ENCODE measurements at places on chromosomes 5 and 9.

DNA sequence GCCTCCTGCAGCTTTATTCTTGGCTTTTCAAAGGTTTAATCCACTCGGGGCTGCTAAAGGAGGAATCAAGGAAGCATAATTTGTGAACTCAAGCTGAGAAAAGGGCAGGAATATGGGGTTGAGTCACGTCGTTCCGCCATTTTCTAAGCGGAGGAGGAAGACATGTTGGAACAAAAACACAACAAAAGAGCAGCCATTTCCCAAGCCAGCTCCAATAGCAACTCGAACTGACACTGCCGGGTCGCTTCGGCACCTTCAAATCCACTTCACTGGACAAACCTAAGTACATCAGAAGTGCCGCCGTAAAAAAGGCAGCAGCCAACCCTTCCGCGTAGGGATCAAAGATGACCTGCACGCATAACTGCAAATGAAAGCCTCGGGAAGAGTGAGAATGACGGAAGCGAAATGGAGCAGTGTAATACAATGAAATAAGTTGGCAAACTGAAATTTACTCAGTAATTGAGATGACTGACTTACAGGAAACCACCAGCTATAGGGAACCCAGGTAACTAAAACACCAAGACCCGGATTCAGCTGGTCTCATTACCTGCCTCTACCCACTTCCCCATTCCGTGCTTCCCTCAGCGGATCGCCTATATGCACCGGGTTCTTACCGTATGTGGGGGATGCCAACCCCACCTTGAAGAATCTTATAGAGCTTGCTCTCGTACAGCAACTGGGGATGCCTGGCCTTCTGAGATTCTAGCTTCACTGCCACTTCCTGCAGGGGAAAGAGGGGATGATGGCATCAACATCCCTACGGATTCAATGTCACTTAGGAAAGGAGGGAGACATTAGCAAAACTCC lies 1.6 kb downstream of the CSNK1A1 start:
- peaks cover 64% of the 10 kb centered on the region for H3K36me3 ChIP-seq
- peak overlapping the region; percentile 95 for H3K27ac ChIP-seq
- peak overlapping the region; percentile 93 for H3K4me3 ChIP-seq
- peak; percentile 49 for DNase-seq
- H3K4me1 ChIP-seq: peaks cover 43% of the 10 kb centered on the region

DNA sequence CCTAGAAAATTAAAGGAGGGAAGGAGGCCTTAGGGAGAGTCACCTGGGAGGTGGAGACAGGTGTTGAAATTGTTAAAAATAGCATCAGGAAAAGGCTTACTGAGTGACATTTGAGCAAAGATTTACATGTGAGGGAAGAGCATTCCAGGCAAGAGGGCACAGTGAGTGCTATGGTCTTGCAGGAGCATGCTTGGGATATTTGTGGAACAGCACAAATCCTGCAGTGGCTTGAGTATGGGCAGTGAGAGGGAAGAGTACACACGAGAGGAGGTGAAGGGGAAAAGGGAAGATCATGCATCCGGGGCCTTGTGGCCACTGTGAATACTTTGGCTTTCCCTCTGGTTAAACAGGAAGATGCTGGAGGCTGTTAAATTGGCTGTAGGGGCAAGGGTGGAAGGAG lies 36.6 kb downstream of the ACER2 start:
- H3K27ac ChIP-seq: no peak overlapping the region
- peaks cover 19% of the 10 kb centered on the region for H3K4me1 ChIP-seq
- no peak overlapping the region for H3K4me3 ChIP-seq
- no peaks in the 10 kb centered on the region for H3K27me3 ChIP-seq
- no peaks in the 10 kb centered on the region for H3K36me3 ChIP-seq

- no peak for DNase-seq
- H3K27ac ChIP-seq: no peak overlapping the region
- peak overlapping the region; percentile 33 for H3K4me3 ChIP-seq
- no peaks in the 10 kb centered on the region for H3K36me3 ChIP-seq
- peaks cover 60% of the 10 kb centered on the region for H3K27me3 ChIP-seq
These were observed 538 bp upstream of the ARHGEF28 start for GRCh38 chr5:73625372-73625943.

- no peak overlapping the region for H3K27ac ChIP-seq
- H3K4me1 ChIP-seq: no peaks in the 10 kb centered on the region
- H3K27me3 ChIP-seq: no peaks in the 10 kb centered on the region
- H3K4me3 ChIP-seq: no peak overlapping the region
- H3K36me3 ChIP-seq: no peaks in the 10 kb centered on the region
These were observed 133.0 kb downstream of the ENC1 start for GRCh38 chr5:74507370-74508005.

DNA sequence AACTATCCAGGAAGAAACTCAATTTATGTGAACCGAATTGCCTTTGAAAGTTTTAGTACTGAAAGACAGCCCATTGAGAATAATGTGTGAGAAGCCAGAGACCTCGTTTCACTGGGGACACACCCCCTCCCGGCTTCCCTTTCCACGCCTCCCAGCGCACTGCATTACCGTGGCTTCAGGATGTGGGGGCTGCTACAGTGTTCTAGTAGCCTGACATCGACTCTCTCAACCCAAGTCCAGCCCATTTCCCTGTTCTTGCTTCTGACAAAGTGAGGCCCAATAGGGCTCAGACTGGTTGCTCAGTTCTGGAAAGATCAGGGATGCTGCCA lies 3.5 kb downstream of the PAX5 start:
- peaks cover 3% of the 10 kb centered on the region for H3K36me3 ChIP-seq
- H3K4me1 ChIP-seq: peaks cover 53% of the 10 kb centered on the region
- peaks cover 94% of the 10 kb centered on the region for H3K27me3 ChIP-seq
- no peak for DNase-seq

DNA sequence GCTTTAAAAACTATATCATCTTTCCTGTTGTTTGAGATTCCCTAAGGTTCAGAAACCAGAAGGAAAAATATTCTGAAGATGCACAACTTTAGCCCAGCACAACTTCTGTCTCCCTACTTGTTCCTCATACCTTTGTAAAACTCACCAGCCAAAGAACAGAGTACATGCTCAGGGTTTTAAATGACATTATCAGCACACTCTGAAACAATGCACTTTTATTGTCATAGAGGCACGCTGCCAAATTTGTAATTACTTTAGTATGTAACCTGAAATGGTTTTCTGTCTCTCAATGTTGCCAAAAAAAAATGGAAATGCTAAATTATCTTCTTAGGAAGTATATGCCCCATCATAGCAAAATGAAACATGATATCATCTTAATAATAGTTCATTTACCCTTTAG lies 383.6 kb upstream of the CDH6 start:
- H3K4me3 ChIP-seq: no peak overlapping the region
- DNase-seq: no peak
- H3K4me1 ChIP-seq: no peaks in the 10 kb centered on the region
- H3K36me3 ChIP-seq: no peaks in the 10 kb centered on the region
- no peak overlapping the region for H3K27ac ChIP-seq

DNA sequence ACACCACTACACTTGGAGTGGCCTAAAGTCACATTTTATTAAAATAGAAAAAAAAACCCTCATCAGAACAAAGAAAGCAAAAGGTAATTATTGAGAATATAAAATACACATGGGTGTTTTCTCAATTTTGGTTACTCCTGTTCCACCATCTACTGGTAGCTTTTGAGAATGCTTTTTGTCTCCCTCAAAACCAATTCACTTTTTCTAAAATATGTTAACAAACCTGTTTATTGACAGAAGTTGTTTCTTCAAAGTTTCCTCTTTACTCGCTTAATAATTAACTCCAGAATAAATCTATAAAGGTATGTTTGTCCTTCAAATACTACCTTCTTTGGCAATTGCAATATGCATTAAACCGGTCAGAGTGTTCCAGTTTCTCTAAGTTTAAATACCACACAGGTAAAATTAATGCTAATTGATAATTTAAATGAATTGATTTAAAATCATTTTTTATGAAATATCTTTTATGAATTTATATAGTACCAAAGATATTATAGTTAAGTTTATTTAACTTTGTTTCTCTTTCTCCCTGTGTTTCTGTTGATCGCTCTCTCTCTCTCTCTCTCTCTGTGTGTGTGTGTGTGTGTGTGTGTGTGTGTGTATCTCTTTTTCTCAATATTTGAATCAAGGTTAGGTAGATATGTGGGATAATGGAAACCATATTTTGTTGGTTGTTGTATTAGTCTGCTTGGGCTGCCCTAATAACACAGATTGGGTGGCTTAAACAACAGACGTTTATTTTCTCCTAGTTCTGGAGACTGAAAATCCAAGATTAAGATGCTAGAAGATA lies 487.4 kb downstream of the PRDM9 start:
- H3K27ac ChIP-seq: no peak overlapping the region
- no peaks in the 10 kb centered on the region for H3K36me3 ChIP-seq
- no peaks in the 10 kb centered on the region for H3K4me1 ChIP-seq
- H3K4me3 ChIP-seq: no peak overlapping the region
- no peaks in the 10 kb centered on the region for H3K27me3 ChIP-seq

DNA sequence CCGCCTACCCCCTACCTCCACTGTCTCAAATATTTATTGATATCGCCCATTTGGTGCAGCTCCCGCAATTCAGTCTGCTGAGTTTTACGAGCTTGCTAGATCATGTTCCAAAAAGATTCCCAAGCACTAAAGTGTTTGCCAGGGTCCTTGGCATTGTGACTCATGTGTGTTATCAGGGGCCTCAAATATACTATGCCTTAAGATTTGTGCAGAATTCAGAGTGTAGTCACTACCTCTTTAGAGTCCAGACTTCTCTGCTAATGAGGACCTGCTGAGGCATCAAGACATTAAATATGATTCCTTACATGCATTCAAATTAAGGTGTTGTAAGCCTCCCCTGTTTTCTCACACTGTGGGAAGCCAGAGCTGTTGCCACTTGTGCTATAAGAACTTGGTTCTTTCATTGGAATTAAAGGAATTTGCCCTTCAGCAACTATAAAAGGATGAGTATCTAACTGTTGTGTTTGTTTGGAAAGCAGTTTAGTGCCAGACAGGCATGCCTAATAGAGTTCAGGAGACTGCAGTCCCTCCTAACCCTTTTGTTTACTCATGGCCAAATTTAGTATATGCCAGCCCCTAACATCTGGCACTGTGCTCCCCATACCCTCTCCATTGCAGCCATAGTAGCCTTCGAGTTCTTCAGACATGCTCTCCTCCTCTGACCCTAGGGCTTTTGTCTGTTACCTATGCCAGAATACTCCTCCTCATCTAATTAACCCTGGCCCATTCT lies 316.4 kb downstream of the NR3C1 start:
- H3K4me1 ChIP-seq: no peaks in the 10 kb centered on the region
- no peak overlapping the region for H3K4me3 ChIP-seq
- H3K36me3 ChIP-seq: no peaks in the 10 kb centered on the region
- no peak for DNase-seq
- no peaks in the 10 kb centered on the region for H3K27me3 ChIP-seq
- no peak overlapping the region for H3K27ac ChIP-seq

DNA sequence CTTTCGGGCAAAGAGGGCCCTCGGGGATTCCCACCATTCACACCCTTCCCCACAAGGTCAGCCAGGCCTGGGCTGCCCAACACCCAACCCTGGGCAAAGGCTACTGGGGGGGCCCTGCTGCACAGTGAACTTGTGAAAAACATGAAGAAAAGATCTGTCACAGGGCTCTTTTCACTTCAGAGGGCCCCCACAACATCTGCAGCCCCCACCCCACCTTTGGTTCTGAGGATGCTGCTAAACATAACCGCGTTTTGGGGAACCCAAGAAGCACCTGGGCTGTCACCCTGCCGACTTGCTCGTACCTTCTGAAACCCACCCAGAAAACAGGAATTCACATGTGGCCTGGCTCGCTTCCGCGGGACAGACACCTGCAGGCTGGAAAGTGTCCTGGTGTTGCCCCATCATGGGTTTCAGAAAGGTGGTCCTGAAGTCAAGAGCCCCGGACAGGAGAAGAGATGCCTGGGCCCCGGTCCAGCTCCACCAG lies 29.3 kb downstream of the B4GALT1 start:
- H3K27me3 ChIP-seq: no peaks in the 10 kb centered on the region
- peaks cover 46% of the 10 kb centered on the region for H3K36me3 ChIP-seq
- H3K27ac ChIP-seq: peak overlapping the region; percentile 58
- DNase-seq: no peak

DNA sequence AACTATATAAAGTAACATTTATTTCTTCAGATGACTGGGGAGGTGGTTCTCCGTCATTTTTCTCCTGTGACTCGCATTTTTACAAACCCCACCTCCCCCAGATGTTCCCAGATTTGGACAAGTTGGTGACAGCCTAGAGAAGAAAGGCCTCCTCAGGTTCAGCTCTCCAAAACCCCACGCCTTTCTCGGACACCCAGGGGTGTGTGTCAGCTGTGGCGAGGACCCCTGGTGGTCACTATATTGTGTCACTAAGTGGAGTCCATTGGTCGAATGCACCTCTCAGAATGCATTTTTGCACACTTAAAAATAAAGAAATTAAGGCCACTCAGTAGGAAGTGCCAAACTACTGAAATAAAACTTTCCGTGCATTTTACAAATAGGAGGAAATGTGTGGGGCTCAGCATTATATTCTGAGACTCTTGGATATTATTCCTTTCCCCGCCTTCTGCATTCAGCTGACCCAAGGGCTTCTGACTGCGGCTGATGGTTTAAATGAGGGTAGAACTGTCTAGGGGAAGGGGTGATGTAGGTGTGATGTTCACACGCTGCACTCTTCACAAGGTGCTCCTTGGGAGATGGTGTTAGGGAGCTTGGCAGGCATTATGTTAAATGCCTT lies 47.6 kb downstream of the ACO1 start:
- peaks cover 3% of the 10 kb centered on the region for H3K4me1 ChIP-seq
- H3K36me3 ChIP-seq: peaks cover 27% of the 10 kb centered on the region
- no peaks in the 10 kb centered on the region for H3K27me3 ChIP-seq
- peak; percentile 22 for DNase-seq
- H3K27ac ChIP-seq: no peak overlapping the region
- H3K4me3 ChIP-seq: no peak overlapping the region

- H3K4me3 ChIP-seq: no peak overlapping the region
- H3K4me1 ChIP-seq: peaks cover 15% of the 10 kb centered on the region
- no peak for DNase-seq
- no peak overlapping the region for H3K27ac ChIP-seq
- no peaks in the 10 kb centered on the region for H3K27me3 ChIP-seq
These were observed 87.6 kb downstream of the ADRB2 start for GRCh38 chr5:148913985-148914431.

DNA sequence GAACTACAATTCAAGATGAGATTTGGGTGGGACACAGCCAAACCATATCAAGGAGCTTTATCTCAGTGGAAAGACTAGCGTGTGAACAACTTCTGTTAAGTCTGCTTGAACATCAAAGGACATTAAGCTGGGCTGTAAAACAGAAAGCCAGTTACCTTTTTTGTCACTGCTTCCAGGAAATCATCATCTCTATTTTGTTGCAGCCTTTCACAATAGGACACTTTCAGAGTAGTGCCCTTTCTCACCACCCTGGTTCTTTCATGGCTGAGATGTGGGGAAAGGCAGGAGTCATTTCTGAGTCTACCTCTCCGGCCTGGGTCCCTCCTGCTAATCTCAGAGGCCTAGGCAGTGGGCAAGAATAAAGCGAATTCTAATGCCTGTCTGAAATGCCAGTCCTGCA lies 96.2 kb upstream of the PPP1R2B start:
- DNase-seq: no peak
- H3K27ac ChIP-seq: no peak overlapping the region
- H3K36me3 ChIP-seq: no peaks in the 10 kb centered on the region
- H3K27me3 ChIP-seq: no peaks in the 10 kb centered on the region

GRCh38 chr9:90219548-90220118 lies 423.0 kb downstream of the DIRAS2 start:
- no peak for DNase-seq
- no peaks in the 10 kb centered on the region for H3K36me3 ChIP-seq
- H3K27ac ChIP-seq: no peak overlapping the region
- H3K4me1 ChIP-seq: no peaks in the 10 kb centered on the region
